GM20000 (cell line): ENCODE measurements at places on chromosomes 1 and 21.
A peak's percentile ranks its signal among the peaks of the same experiment; 100 is the strongest.

- no peak for DNase-seq
These were observed 40.6 kb downstream of the AKNAD1 start for GRCh38 chr1:108816049-108816893.

DNA sequence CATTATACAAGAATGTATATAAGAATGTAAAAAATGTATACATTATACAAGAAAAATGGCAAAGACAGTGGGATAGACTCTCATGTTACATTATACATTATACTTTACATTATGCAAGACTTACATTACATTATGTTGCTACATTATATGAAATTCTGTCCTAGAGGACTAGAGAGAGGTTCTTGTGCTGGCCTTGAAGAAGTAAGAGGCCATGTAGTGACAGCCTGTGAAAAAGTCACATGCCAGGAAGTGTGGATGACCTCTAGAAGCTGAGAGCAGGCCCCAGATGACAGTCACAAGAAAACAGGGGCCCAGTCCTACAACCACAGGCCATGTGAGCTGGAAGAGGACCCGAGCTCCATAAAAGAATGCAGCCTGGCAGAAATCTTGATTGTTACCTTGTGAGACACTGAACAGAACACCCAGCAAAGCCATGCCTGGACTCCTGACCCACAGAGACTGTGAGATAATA is 30.5 kb upstream of the AHCYL1 start:
- DNase-seq: no peak

DNA sequence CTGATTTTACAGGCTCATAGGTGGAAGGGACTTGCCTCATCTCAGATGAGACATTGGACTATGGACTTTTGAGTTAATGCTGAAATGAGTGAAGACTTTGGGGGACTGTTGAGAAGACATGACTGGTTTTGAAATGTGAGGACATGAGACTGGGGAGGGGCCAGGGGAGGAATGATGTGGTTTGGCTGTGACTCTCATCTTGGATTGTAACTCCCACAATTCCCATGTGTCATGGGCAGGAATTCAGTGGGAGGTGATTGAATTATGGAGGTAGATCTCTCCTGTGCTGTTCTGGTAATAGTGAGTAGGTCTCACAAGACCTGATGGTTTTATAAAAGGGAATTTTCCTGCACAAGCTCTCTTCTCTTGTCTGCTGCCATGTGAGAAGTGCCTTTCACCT is 20.8 kb downstream of the SCYL3 start:
- DNase-seq: no peak

- DNase-seq: no peak
These were observed 402.0 kb downstream of the LTN1 start for GRCh38 chr21:28590676-28591075.

- DNase-seq: peak; percentile 41
These were observed 6.1 kb downstream of the ATF3 start for GRCh38 chr1:212614453-212615200.

DNA sequence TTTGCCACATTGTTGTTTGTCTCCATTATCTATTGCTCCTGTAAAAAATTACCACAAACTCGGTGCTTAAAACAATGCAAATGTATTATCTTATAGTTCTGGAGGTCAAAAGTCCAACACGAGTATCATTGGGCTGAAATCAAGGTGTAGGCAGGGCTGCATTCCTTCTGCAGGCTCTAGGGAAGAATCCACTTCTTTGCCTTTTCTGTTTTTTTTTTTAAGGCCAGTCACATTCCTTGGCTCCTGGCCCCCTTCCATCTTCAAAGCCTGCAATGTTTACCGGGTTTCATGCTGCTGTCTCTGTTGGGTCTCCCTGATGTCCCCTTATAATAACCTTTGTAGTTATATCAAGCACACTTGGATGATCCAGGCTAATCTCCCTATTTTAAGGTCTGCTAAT is 212.7 kb downstream of the PTBP2 start:
- DNase-seq: no peak

- DNase-seq: peak; percentile 57
These were observed 12.3 kb upstream of the SEMA4A start for GRCh38 chr1:156140879-156141707.

DNA sequence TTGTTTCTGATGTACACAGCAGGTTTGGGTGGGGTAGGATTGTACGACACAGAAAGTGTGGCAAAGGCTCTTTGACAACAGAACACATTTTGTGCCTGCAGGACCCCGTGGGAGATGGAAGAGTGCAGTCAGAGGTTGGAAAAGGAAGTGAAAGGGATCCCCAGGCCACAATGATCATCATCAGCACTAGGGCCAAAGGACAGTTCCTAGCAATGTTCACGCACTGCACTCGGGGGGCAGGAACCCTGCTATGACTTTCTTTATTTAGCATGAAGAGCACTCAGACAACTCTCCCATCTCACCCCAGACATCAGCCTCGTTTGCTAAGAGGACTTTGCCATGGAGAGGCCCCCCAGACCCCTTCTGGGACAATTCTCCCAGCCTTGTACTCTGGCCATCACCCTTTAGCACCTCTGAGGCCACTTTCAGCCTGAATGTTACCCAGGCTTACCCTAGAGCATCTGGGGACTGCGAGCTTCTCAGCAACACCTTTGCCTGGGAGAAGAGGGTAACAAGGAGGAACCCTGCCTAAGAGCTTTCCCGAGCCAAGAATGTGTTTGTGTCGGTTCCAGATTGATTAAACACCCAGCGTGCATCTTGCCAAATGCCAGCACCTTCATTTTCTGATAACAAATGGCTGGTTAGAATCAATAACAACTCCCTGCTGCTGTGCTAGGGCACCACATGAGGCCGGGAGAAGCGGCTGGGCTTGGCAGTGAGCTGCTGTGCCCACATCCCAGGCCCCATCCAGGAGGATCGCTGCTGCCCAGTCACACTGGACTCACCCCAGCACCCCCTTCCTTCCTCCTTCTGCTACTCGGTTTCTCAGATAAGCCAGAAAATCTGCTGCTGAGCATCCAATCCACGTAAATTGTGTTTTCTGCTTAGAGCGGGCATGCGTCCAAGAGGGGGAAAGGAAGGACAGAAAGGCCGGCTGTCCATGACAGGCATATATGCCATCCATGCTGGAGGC is 633.1 kb downstream of the AJAP1 start:
- DNase-seq: no peak

DNA sequence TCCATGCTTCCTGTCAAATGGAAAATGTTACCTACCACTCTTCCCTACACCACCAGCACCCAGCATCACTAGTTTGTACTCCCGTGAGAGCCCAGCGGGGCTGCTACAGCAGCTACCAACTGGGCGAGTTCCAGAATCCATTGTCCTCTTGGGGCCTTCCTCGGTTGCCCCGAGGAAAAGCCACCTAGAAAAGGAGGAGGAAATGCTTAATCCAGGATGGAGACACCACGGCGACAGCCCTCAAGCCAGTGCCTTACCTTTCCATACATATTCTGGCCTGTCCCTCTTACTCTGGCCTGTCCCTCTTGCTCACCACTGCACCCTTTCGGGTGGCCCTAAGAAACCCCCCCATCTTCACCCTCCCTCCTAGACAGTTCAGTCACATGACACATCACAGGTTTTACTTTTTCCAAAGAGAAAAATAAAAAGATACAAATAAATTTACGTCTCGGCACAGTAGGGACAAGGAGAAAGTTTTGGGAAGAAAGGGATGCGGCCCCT is 478 bp downstream of the RIT1 start:
- DNase-seq: peak; percentile 40

- no peak for DNase-seq
These were observed 164.4 kb upstream of the EDN2 start for GRCh38 chr1:41648844-41649243.

DNA sequence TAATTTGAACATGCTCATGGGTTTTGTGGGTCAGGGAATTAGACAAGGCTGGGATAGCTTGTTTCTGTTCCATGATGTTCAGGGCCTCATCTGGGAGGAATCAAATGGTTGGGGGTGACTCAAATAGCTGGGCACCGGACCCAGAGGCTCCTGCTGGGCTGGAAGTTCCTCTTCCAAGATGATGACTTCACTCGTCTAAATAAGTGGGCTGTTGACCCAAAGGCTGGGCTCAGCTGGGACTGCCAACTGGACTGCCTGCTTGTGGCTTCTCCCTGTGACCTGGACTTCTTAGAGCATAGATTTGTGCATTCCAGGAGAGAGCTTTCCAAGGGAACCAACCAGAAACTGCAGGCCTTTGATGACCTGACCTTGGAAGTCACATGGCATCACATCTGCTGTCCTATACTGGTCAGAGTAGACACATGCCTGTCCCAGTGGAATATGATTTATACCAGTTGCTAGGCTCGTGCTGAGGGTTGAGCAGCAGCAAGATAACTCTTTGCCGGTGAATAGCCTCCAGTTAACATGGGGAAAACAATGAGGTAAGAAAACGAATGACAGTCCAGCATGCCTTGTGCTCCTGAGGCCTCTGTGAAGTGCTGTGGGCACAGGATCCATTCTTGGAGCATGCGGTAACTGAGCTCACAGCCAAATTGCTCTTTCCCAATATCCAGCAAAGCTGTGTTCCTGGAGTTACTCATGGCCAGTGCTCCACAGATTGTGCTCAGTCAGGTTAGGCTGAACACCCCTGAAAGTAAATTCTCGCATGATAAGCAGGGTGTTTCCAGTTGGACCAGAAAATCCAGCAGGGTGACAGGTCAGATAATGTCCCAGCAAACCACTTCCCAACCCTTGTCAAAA is 272.9 kb upstream of the TMEM51 start:
- DNase-seq: no peak

DNA sequence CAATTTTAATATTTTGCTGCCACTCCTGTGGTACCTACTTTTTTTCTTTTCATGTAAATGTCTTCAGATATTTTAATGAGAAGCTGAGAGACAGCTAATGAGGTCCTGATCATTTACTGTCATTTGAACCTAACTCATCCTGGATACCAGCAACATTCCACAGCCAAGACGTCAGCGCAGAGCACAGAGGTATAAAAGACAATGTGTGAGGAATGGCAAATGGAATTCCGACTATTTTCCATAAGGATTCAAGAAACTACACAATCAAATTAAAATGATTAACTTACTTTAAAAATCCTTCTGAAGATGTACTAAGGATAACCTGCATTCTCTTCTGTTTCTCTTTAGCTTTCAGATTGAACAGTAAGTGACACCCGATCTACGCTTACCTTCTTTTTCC is 38.8 kb downstream of the HEATR1 start:
- no peak for DNase-seq

- no peak for DNase-seq
These were observed 19.2 kb upstream of the CD1D start for GRCh38 chr1:158161446-158161845.

GRCh38 chr1:145782272-145783099 is 41.4 kb downstream of the RNF115 start:
- DNase-seq: no peak

DNA sequence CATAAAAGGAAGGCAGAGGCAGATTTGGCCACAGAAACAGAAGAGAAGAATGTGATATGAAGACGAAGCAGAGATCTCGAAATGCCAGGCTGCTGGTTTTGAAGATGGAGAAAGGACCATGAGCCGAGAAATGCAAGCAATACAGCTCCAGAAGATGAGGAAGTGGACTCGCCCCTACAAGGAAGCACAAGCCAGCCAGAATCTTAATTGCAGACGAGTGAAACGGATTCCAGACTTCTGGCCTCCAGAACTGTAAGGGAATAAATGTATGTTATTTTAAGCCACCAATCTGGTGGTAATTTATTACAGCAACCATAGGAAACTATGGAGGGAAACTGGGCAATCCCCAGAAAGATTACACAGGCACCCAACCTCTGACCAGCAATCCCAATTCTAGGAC is 24.1 kb downstream of the TARBP1 start:
- no peak for DNase-seq

GRCh38 chr1:232183802-232184201 is 446.1 kb downstream of the SIPA1L2 start:
- DNase-seq: no peak

DNA sequence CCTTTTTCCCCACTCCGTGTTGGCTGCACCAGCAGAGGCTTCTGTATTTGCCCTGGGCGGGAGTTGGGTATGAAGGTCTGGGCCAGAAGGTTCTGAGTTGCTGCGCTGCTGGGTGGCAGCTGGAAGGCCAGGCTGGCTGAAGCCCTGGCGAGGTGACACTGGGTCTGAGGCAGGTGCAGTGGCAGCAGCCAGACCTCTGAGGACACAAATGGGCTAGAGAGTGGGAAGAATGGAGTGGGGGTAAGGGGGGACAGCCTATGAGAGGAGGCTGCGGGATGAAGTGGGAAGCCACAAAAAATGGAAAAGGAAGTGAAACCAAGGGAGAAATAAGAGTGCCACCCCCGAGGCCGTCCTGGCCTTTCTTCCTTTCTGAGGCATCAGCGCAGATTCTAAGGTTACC is 53.2 kb downstream of the STX6 start:
- DNase-seq: no peak

- no peak for DNase-seq
These were observed 240.8 kb upstream of the FGGY start for GRCh38 chr1:59055908-59056719.

- DNase-seq: no peak
These were observed 27.9 kb downstream of the ARHGEF16 start for GRCh38 chr1:3482378-3482849.

- DNase-seq: no peak
These were observed 6.7 kb downstream of the MPL start for GRCh38 chr1:43344267-43344850.

- peak; percentile 57 for DNase-seq
These were observed 13.4 kb downstream of the LAPTM5 start for GRCh38 chr1:30744060-30744756.

- DNase-seq: peak; percentile 60
These were observed 3.3 kb upstream of the ZBTB18 start for GRCh38 chr1:244047621-244048255.

GRCh38 chr1:213452501-213452900 is 401.5 kb downstream of the RPS6KC1 start:
- no peak for DNase-seq

GRCh38 chr21:26273686-26274313 is 103.2 kb upstream of the APP start:
- DNase-seq: no peak

- DNase-seq: no peak
These were observed 2.7 kb upstream of the HMGN2 start for GRCh38 chr1:26469558-26469957.

- no peak for DNase-seq
These were observed 247.2 kb downstream of the FMN2 start for GRCh38 chr1:240338837-240339236.

GRCh38 chr1:201444792-201445191 is 23.3 kb upstream of the TNNI1 start:
- no peak for DNase-seq

- no peak for DNase-seq
These were observed 10.7 kb downstream of the APP start for GRCh38 chr21:26159869-26160268.

- no peak for DNase-seq
These were observed 1.4 kb downstream of the VPS13D start for GRCh38 chr1:12231276-12231595.

DNA sequence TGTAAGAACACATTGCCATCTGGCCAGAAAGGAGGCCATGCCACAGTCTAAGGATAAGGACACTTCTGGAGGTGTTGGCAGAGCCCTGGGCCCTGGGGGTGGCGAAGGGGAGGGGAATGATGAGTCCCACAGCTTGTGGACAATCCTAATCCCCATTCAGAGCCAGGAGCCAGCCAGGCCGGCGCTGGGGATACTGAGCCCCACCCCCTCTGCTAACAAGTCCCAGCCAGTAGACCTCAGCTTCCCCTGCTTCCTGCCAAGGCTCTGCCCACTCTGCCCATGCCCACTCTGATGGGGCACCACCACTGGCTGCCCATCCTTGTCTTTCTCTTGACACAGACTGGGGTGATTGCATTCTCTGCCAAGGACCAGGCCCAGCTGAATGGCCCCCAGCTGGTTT is 71.9 kb downstream of the NAV1 start:
- no peak for DNase-seq

- no peak for DNase-seq
These were observed 987.3 kb downstream of the ADGRL2 start for GRCh38 chr1:82788038-82788437.
